Hematopoietic multipotent progenitor cell (in vitro differentiated cells): ENCODE measurements at places on chromosomes 3 and 15. TPM values are rescaled to one million over a fixed set of nuclear protein-coding genes. Genes with fewer than 3 reads are reported as not detected.
A peak's percentile ranks its signal among the peaks of the same experiment; 100 is the strongest.

DNA sequence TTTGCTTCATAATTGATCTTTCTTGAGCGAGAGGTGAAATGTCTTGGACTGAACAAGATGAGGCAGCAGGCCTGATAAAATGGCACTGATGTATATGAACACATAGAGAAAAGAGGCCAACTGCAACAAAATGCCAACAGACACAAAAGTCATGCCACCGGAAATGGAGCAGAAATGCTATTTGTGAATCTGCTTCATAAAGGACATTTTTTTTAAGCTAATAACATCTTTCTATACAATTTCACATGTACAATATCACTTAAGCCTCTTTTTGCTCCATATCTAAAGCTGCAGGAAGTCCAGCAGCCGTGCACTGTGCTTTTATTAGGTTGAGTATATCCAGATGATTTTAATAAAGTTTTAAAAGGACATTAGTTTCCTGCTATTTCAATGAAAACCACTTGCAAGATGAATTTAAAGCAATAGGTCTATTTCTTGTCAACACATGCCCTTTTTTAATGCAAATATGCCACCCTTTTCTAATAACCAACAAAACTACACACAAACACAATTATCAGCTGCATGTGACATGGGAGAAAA is 169.2 kb upstream of the ADAMTS9 start:
- DNase-seq = no peak

DNA sequence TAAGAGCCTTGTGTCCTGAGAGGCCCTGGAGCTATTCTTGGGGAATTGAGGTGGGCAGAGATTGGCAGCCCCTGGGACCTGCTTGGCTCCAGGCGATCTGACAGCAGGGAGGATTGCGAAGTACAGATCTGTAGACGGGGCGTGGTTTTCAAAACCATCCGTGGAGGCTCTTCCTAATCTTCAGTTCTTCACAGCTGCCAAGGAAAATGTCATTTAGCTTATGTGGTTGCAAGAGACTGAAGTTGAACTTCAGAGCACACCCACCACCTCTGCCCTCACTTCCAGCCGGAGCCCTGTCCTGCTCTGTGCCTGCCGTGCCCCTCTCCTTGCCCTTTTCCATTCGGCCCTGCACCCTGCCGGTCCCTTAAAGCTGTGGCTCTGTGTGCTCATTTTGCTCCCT is 12.9 kb downstream of the NISCH start:
- DNase-seq = no peak

The CYP19A1 gene
- total RNA-seq = not detected

- DNase-seq = peak; percentile 52
Observed at GRCh38 chr15:22974745-22975144, 5.4 kb downstream of the CYFIP1 start.

- no peak for DNase-seq
Observed at GRCh38 chr15:54990793-54991192, 205.9 kb downstream of the RSL24D1 start.

GRCh38 chr3:118838871-118839270 is 195.8 kb downstream of the IGSF11 start:
- DNase-seq = no peak

The LMCD1 gene
- total RNA-seq = 0.81 TPM

The FOXL2NB gene
- total RNA-seq = under 0.01 TPM

DNA sequence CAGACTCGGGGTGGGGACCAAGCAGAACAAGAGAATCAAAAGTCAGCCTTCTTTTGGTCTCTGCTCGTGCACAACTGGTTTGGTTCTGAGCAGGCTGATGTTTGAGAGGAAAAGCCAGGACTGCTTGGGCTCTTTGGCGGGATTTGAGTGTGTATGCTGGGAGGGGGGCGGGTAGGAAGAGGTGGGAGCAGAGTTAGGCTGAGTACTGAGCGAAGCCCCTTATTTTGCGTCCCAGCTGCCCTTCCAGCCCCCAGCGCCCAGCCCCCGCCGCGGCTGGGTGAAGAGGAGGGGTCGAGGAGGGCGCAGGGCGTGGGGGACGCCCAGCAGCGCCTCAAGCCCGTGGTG is 153.5 kb upstream of the GOLIM4 start:
- peak; percentile 22 for DNase-seq

The CYP1A2 gene
- not detected for total RNA-seq

GRCh38 chr3:107670986-107671385 is 148.2 kb downstream of the BBX start:
- DNase-seq = no peak

The TRIM71 gene
- total RNA-seq = 0.81 TPM

DNA sequence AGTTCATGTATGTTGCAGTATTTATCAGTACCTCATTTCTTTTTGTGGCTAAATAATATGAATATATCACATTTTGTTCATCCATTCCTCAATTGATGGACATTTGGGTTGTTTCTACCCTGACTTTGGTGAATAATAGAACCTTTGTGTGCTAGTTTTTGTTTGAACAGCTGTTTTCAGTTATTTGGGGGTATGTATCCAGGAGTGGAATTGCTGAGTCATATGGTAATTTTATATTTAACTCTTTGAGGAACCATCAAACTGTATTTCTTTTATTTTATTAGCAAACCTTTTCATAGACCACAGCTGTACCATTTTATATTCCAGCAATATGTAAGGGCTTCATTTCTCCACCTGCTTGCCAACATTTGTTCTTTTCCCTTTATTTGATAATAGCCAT is 38.4 kb upstream of the RBM5 start:
- no peak for DNase-seq
